Fibroblast of lung (primary cell): ENCODE measurements at places on chromosomes 3 and 15.
A peak's percentile ranks its signal among the peaks of the same experiment; 100 is the strongest.

DNA sequence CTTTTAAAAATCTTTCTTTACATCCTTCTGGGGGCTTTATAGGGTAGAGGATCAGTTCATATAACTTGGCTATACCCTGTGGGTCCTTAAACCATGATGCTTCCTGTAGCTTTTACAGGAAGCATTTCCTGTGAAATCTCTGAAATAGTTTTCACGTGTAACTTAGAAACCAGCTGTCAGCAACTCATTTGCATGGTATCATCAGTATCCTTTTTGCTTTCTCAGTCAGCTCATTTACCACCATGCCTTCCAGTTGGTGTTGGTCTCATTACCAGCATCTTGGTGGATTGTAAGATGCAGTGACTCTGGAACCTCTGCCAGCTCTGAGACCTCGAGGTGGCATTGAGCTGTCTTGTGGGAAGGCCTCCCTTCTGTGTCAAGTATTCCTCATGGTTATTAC is 96.7 kb upstream of the MYZAP start:
- H3K4me3 ChIP-seq = no peak overlapping the region
- no peak for DNase-seq
- no peaks in the 10 kb centered on the region for H3K27me3 ChIP-seq
- no peaks in the 10 kb centered on the region for H3K4me1 ChIP-seq

GRCh38 chr3:193821151-193821668 is 228.2 kb downstream of the OPA1 start:
- H3K4me3 ChIP-seq = no peak overlapping the region
- no peaks in the 10 kb centered on the region for H3K36me3 ChIP-seq
- DNase-seq = peak; percentile 24
- no peaks in the 10 kb centered on the region for H3K4me1 ChIP-seq

- no peak overlapping the region for H3K27ac ChIP-seq
- H3K4me1 ChIP-seq = no peaks in the 10 kb centered on the region
- H3K27me3 ChIP-seq = no peaks in the 10 kb centered on the region
- H3K4me3 ChIP-seq = no peak overlapping the region
Measured at GRCh38 chr15:51075826-51076523, 18.7 kb downstream of the TNFAIP8L3 start.

- H3K4me1 ChIP-seq = peaks cover 8% of the 10 kb centered on the region
- peaks cover 13% of the 10 kb centered on the region for H3K27me3 ChIP-seq
- no peak overlapping the region for H3K27ac ChIP-seq
- no peaks in the 10 kb centered on the region for H3K36me3 ChIP-seq
- peak; percentile 74 for DNase-seq
- H3K4me3 ChIP-seq = no peak overlapping the region
Measured at GRCh38 chr3:197366301-197367044, 68.1 kb upstream of the DLG1 start.

DNA sequence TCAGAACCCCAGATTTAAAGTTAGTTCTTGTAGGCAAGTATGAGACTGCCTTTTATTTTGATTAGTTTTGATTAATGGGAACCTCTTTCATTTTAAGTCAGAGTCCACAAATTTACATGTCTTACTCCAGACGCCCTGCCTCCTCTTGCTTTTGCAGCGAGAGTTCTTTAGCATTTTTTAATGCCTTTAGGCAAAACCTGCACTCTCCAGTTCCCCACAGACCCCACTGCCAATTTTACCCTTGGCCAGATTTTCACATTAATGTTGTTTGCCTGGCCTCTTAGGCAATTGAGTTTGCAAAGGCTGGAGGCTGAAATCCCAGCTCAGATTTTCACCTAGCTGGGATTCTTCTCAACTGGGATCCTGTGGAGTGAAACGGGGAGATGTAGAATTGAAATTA is 85.8 kb downstream of the GAP43 start:
- H3K4me1 ChIP-seq = no peaks in the 10 kb centered on the region
- no peaks in the 10 kb centered on the region for H3K36me3 ChIP-seq
- no peaks in the 10 kb centered on the region for H3K27me3 ChIP-seq
- DNase-seq = no peak
- no peak overlapping the region for H3K27ac ChIP-seq
- no peak overlapping the region for H3K4me3 ChIP-seq

- no peaks in the 10 kb centered on the region for H3K27me3 ChIP-seq
- no peaks in the 10 kb centered on the region for H3K36me3 ChIP-seq
- DNase-seq = no peak
- no peak overlapping the region for H3K27ac ChIP-seq
- peaks cover 2% of the 10 kb centered on the region for H3K4me1 ChIP-seq
- H3K4me3 ChIP-seq = no peak overlapping the region
Measured at GRCh38 chr15:68258692-68259091, 18.9 kb upstream of the FEM1B start.

GRCh38 chr15:71386448-71387236 is 271.4 kb downstream of the THSD4 start:
- no peak overlapping the region for H3K4me3 ChIP-seq
- H3K27ac ChIP-seq = no peak overlapping the region
- peaks cover 10% of the 10 kb centered on the region for H3K4me1 ChIP-seq
- DNase-seq = no peak
- no peaks in the 10 kb centered on the region for H3K36me3 ChIP-seq
- H3K27me3 ChIP-seq = no peaks in the 10 kb centered on the region

GRCh38 chr3:124246376-124246775 is 254.5 kb upstream of the ROPN1 start:
- peaks cover 4% of the 10 kb centered on the region for H3K27me3 ChIP-seq
- H3K27ac ChIP-seq = no peak overlapping the region
- DNase-seq = peak; percentile 16
- no peak overlapping the region for H3K4me3 ChIP-seq
- H3K36me3 ChIP-seq = no peaks in the 10 kb centered on the region
- peaks cover 6% of the 10 kb centered on the region for H3K4me1 ChIP-seq

DNA sequence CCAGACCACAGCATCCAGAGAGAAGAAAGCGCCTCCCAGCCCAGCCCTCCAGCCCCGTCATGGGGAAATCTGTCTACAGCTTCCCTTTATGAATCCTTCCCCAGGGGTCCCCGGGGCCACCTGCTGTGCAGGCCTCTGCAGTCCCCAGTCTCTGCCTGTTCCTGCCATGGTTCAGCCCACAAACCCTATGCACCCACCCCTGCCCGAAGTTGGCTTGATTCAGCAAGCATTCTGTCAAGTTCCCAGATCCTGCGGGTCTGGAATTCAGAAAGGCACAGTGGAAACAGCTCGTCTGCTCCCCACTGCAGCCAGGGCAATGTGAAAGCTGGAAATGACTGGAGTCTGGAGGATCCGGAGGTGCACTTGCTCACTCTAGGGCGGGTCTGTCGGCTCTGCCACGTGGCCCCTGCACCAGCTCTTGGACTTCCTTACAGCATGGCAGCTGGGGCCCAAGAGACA is 2.9 kb upstream of the OCA2 start:
- H3K4me3 ChIP-seq = no peak overlapping the region
- H3K27me3 ChIP-seq = peaks cover 31% of the 10 kb centered on the region

DNA sequence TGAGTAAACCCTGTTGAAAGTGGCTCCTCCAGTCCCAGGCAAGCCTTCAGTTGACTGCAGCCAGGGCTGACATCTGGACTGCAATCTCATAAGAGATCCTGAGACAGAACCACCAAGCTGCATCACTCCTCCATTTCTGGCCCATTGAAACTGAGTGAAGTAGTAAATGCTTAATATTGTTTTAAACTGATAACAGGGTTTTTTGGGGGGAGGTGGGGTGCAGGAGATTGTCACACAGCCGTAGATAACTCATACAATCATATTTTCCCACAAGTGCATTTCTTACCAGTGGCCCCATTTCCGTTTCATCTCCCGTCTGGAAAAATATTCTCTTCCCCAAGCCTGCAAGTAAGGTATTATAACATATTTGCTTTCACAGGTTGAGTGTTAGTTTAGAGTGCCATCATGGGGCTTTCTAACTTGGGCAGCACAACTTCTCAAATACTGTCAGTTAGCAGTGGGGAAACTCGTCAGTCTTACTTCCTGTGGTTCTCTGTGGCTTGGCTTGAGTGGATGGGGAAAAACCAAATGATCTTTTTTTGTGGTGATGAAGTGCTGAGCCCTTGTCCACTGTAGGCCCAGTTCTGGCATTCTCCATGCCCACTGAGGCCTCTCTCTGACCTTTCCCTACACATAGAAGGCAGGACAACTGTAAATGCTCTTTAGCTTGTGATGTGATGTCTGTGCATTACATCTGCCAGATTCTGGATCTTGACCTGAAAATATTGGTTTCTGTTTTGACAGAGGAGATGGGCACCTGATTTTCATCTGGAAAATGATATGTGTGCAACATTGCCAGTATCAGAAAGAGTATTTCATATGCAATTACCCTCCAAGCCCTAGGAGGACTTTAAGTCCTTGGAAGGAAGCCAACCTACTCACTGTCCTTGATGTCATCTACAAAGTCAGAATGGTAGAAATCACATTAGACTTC is 90.1 kb upstream of the BHLHE40 start:
- DNase-seq = peak; percentile 17
- H3K4me1 ChIP-seq = no peaks in the 10 kb centered on the region
- H3K27me3 ChIP-seq = no peaks in the 10 kb centered on the region
- H3K36me3 ChIP-seq = no peaks in the 10 kb centered on the region

GRCh38 chr3:106431721-106432120 is 562.9 kb upstream of the CBLB start:
- H3K36me3 ChIP-seq = no peaks in the 10 kb centered on the region
- no peaks in the 10 kb centered on the region for H3K27me3 ChIP-seq
- DNase-seq = peak; percentile 51
- H3K27ac ChIP-seq = no peak overlapping the region
- H3K4me1 ChIP-seq = peaks cover 8% of the 10 kb centered on the region

GRCh38 chr3:52846432-52846965 is 11.7 kb upstream of the MUSTN1 start:
- no peaks in the 10 kb centered on the region for H3K27me3 ChIP-seq
- H3K27ac ChIP-seq = no peak overlapping the region
- H3K4me1 ChIP-seq = peaks cover 6% of the 10 kb centered on the region
- DNase-seq = no peak
- no peak overlapping the region for H3K4me3 ChIP-seq

DNA sequence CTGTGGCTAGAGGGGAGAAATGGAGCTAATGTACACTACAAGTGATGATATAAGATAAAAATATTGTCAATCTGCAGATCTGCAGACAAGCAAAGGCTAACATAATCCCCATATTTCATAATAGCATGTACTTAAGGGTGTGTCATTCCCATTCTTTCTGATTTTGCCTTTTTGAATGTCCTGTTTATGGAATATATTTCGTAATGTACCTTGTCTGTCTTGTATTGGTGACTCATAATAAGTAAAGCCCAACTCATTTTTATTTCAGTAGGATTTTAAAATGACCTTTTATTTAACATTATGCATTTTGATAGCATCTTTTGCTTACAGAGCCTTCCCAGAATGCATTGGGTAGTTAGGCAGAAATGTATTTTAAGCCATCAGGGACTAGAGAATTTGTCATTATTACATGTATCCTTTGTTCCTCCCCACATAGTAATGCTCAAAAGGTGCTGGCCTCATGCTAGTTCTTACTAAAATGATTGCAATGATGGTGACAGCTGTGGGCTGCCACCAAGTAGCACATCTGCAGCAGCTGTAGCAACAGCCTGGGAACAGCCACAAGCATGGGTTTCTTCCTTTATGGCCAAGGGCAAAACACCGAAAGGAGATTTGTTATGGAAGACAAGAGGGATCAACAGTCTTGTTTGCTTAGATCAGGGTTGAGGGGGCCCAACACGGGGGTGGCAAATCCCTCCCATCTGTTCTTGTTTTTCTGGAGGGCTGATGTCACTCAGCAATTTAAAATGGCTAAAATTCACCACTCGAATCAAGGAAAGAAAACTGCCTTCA is 188.5 kb downstream of the CADPS start:
- peak; percentile 65 for DNase-seq
- no peak overlapping the region for H3K27ac ChIP-seq
- no peak overlapping the region for H3K4me3 ChIP-seq
- no peaks in the 10 kb centered on the region for H3K27me3 ChIP-seq
- no peaks in the 10 kb centered on the region for H3K36me3 ChIP-seq

DNA sequence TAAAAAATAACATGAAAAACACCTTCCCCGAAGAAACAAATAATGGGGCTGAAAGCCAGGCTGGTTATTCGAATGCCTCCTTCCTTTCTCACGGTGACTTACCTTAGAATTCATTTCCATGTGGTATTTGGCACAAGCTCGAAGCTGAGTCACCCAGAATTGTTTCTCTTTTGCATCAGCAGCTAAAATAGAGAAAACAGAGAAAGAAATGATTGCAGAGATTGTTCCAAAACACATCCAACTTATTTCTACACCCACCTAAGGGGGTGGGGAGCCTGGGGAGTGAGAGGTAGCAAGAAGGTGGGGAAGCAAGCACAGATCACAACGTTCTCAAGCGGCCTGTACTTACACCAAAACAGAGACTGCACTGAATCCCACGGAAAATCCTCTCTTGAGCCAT is 104.7 kb downstream of the OSBPL10 start:
- H3K4me3 ChIP-seq = no peak overlapping the region
- peak; percentile 88 for DNase-seq
- H3K36me3 ChIP-seq = no peaks in the 10 kb centered on the region
- no peaks in the 10 kb centered on the region for H3K27me3 ChIP-seq
- no peaks in the 10 kb centered on the region for H3K4me1 ChIP-seq

GRCh38 chr3:112676659-112677234 is 35.8 kb upstream of the CCDC80 start:
- H3K27ac ChIP-seq = peak overlapping the region; percentile 82
- peak; percentile 96 for DNase-seq
- peak overlapping the region; percentile 17 for H3K4me3 ChIP-seq
- H3K36me3 ChIP-seq = no peaks in the 10 kb centered on the region
- peaks cover 18% of the 10 kb centered on the region for H3K4me1 ChIP-seq
- H3K27me3 ChIP-seq = no peaks in the 10 kb centered on the region

DNA sequence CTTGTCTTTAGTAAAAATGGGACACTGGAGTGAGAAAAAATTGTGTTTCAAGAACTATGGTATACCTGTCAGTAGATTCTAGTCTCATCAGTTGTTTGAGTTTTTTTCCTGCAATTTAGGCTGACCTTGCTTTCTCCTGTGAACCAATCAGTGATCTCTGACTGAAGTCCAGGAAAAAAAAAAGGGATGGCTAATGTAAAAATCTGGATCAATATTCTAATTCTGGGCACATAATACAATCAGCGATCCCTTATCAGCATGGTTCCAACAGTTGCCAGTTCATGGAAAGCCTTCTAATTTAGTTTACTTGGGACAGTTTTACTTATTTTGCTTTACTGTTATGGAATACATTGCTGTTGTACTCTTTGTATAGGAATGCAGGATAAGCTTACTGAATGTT is 17.0 kb downstream of the TRPM7 start:
- no peak for DNase-seq
- peaks cover under 1% of the 10 kb centered on the region for H3K36me3 ChIP-seq

GRCh38 chr3:102089239-102089638 is 239.9 kb downstream of the NFKBIZ start:
- H3K27ac ChIP-seq = no peak overlapping the region
- H3K27me3 ChIP-seq = no peaks in the 10 kb centered on the region
- H3K4me1 ChIP-seq = no peaks in the 10 kb centered on the region
- no peaks in the 10 kb centered on the region for H3K36me3 ChIP-seq
- H3K4me3 ChIP-seq = no peak overlapping the region

DNA sequence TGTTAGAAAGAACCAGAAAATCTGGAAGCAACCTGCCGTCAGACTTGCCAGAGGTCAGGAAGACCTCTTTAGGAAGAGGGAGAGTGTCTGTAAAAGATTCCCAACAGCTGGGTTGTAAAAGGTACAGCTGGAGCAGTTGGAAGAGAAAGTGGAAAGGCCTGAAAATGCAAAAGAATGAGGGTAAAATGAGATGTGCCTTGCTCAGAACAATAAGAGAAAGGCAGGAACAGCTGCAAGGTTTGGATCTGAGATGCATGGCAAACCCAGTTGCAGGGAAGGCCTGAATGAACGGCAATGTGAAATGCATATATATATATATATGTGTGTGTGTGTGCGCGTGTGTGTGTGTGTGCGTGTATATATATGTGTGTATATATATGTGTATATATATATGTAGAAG is 88.1 kb downstream of the ZIC1 start:
- no peaks in the 10 kb centered on the region for H3K27me3 ChIP-seq
- H3K27ac ChIP-seq = no peak overlapping the region
- no peaks in the 10 kb centered on the region for H3K4me1 ChIP-seq
